Aorta (tissue), 5 donors: ENCODE measurements at places on chromosomes 11 and 22.

- DNase-seq = no peak
These were observed 1254.7 kb downstream of the BRD1 start for GRCh38 chr22:48572951-48573350.

DNA sequence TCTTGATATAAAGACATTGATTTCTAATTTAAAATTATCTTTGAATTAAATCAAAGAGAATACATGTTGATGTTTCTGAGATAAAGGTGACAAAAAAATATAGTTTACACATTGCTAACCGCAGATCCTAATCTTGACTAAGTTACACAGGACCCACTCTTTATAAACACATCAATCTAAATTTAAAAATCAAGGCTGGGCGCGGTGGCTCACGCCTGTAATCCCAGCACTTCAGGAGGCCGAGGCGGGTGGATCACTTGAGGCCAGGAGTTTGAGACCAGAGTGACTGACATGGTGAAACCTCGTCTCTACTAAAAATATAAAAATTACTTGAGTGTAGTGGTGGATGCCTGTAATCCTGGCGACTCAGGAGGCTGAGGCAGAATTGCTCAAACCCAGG is 1.9 kb downstream of the ARFGAP3 start:
- no peak for DNase-seq

GRCh38 chr11:2928605-2929530 is at the start of gene PHLDA2:
TSS of gene PHLDA2 (minus strand) at chr11:2929420. CDS start at chr11:2929364, 56 bp downstream.
- DNase-seq = peak; percentile 80

- no peak for DNase-seq
These were observed 38.5 kb upstream of the COMT start for GRCh38 chr22:19903031-19903430.

- no peak for DNase-seq
These were observed 107.0 kb upstream of the THY1 start for GRCh38 chr11:119529936-119530335.

DNA sequence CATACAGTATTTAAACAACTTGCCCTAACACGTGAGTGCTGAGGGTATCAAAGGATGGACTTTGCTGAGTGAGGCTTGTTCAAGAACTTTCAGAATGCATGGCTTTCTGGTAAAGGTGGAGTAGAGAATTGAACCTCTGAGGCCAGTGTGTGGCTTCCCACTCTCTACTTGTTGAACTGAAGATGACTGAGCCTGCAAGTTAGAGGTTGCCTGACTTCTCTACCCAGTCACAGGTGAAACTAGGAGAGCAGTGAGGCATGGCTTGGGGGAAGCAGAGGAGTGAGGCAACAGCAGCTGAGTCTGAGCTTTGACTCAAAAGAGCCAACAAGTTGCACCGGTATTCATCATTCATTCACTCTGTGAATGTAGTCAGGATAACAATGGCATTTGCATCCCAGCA is 256.4 kb upstream of the SESN3 start:
- no peak for DNase-seq

DNA sequence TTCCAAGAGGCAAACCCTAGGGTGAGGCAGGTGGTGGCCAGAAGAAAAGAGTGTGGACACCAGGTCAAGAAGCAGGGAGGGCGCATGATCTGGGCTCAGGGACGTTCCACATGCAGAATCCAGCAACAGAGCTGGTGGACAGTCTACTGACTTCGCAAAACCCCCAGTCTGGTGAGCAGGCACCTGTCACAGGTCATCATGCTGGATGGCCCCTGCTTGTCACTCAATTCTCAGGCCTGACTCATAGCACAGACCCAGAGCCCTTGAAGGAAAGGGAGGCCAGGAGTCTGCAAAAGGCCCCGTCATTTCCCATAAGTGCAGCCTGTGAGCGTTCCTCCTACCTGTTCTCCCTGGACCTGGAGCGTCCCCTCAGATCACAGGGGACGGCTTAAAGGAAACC is 18.2 kb downstream of the APOL4 start:
- no peak for DNase-seq

GRCh38 chr11:27158456-27159334 is 118.1 kb downstream of the BBOX1 start:
- DNase-seq = peak; percentile 52

GRCh38 chr11:117197516-117198456 is 1.4 kb upstream of the TAGLN start:
- peak; percentile 94 for DNase-seq

DNA sequence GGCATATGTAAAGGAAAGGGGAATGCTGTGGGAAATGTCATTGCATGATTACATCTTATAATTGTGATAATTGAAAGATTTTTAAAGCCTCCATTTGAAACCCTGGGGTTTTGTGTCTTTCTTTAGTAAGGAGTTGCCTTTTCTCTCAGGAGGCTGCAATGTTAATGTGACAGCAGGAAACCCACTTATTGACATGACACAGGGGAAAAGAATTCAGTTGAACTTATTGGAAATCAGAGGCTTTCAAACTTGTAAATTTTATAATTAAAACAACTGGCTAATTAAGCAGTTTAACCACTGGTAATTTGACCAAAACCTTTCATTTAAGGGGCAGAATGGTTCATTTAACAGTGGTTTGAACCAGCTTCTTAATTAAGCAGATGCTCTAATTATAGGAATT is 31.2 kb downstream of the MRPL48 start:
- no peak for DNase-seq

DNA sequence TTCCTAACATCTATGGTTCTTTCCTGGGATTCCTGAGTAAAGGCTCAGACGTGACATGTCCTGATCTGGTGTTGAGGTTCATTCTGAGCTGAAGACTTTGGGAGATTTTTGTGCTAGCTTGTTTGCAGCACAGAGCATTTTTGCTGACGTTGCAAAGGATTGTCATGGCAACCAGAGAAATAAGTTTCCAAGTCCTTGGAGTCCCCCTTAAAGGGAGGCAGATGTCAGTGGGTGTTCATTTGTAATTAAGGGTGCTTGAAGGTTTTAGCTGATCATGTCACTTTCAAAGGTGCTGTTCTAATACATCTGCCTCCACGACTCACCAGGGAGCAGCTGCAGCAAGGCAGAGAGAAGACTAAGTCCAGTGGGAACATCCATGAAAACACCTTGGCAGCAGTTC is 5.4 kb upstream of the SYN3 start:
- DNase-seq = no peak

- DNase-seq = no peak
These were observed 40.7 kb downstream of the CSTPP1 start for GRCh38 chr11:46977038-46977813.

DNA sequence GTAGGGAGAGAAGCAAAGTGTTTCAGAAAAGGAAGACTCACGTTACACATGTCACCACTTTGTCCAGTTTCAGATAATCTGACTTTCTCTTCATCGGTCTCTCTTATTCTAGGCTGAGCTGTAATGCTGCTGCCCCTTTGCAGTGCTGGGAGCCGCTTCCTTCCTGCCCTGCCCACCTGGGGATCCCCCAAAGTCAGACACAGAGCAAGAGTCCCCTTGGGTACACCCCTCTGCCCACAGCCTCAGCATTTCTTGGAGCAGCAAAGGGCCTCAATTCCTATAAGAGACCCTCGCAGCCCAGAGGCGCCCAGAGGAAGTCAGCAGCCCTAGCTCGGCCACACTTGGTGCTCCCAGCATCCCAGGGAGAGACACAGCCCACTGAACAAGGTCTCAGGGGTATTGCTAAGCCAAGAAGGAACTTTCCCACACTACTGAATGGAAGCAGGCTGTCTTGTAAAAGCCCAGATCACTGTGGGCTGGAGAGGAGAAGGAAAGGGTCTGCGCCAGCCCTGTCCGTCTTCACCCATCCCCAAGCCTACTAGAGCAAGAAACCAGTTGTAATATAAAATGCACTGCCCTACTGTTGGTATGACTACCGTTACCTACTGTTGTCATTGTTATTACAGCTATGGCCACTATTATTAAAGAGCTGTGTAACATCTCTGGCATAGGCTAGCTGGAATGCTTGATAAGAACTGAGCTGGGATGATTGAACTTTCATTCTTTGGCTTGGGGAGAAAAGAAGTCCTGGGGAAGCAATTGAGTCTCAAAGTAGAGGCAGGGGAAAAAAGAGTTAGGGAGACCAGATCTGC is 31.2 kb upstream of the SMIM35 start:
- no peak for DNase-seq

DNA sequence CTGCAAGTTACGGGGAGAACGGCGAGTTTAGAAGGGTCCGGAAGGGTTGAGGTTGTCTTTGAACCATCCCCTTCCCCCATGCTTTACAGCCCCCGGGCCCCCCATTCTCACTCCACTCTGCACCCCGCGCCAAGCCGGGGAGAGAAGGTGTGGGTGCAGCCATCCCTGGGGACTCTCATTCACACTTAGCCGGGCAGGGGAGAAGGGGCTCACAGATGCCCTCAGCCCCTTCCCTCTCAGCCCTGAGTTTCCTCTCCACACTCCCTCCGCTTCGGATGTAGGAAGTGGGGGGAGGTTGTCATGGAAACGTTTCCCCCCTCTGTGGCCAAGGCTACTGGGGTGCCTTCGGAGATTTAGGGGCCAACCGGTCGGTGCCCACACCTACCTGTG is 334 bp downstream of the CADM1 start:
- DNase-seq = peak; percentile 72

DNA sequence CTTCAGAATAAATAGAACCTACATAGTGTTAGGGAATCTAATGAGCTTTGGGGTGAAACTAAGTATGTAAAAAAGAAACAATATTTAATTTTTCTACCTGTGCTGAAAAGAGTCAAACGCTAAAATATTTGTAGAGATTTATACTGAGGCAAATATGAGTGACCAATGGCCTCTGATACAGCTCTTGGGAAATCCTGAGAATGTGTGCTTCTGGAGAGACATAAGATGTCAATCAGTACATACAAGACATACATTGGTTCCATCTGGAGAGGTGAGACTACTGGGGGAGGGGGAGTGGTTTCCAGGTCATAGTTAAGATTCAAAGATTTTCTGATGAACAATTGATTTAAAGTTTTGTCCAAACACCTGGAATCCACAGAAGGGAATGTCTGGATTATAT is 970 bp downstream of the ASRGL1 start:
- no peak for DNase-seq

DNA sequence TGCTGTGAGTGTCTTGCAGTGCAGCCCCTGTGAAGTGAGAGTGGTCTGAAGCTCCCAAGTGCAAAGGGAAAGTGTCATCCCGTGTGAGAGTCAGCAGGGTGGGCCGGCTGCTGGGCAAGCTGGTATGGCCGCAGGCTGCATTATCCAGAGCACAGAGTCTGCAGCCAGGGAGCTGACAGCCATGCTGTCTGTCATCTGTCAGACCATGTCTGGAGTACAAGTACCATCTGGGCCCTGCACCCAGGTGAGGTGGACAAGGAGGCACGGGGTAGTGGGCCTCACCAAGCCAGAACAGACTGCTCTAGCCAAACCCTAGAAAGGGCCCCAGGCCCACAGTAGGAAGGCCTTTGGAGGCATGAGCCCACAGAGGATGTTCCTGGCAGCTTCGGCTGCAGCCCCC is 20.2 kb downstream of the LMO1 start:
- DNase-seq = no peak

DNA sequence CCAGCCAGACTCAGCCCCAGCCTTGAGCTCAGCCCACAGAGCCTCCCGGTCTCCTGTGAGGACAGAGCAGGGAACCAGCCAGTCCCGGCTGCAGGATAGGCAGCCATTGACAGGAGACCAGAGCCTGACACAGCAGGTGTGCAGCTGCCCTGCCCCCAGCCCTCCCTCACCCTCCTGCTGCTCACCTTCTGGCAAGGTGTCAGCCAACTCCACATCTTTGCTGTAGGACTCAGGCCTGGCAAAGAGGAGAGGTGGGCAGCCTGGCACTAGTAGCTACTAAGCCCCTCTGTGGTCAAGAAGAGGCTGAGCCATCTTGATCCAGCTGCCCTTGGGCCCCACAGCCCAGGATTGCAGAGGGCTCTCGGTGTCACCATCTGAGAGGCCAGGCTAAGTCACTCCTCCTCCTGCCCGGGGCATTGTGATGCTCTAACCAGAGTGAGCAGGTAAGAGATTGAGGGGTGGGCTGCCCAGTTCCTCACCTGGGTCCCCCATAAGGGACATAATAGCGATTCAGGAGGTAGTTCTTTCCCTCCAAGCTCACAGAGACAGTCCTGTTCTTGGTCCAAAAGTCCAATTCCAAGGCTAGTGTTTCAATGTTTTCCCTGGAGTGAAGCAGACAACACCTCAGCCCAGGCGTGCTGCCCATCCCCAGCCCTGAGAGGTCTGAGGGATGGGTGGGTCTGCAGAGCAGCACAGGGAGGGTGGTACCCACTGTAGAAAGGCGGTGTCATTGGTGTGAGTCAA is 18.6 kb downstream of the TREH start:
- DNase-seq = peak; percentile 61
